Thymus (tissue), 14 donors: ENCODE measurements at places on chromosomes 13 and 19.

GRCh38 chr19:19181488-19181998 lies 10.4 kb downstream of the BORCS8 start:
- no peak for DNase-seq

DNA sequence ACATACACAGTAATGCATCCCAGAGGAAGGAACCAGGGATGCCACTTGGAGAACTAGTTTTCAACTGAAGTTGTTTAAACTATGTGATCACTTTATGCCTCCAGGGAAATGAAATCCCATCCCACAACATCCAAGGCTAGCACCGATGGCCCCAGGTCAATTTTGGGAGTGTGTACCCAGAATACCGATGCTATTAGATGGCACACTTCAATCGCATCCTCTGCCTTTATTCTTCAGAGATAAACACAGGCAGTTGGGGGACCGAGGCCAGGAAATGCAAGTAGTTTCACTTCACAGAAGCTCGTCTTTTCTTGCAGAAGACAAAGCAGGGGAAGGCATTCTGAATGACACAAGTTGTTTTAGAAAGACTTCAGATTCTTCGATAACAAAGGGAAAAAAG lies 13.8 kb downstream of the STK24 start:
- DNase-seq: no peak

GRCh38 chr19:12723641-12724426 lies at the start of gene TNPO2:
TNPO2 (minus strand) TSS chr19:12723932; CDS start chr19:12720977, 2,955 bp downstream.
- no peak for DNase-seq

- no peak for DNase-seq
Observed at GRCh38 chr19:9043524-9043923, 33.3 kb upstream of the MUC16 start.

DNA sequence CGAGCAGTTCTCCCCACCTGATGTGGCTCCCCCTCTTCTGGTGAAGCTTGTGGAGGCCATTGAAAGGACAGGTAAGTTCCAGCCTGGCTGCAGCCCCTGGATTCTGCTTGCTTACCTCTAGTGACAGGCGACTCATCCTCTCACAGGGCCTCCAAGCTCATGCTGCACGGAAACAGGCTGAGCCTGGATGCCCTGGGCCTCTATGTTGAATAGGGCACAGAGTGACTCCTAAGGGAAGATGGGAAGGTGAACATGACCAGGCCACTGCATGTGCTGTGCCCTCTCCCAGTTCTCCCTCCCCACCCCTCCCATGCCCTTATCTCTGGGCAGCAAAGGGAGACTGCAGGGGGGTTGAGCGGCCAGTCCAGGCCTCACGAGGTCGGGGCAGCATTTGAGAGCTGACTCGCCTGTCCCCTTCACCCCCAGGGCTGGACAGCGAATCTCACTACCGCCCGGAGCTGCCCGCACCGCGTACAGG lies 7.6 kb downstream of the PIK3R2 start:
- no peak for DNase-seq

GRCh38 chr19:21474671-21475181 lies 30.7 kb upstream of the ZNF429 start:
- DNase-seq: peak; percentile 71

GRCh38 chr13:77919246-77919920 lies 752 bp upstream of the EDNRB start:
- no peak for DNase-seq

GRCh38 chr13:108993346-108993745 lies 363.9 kb downstream of the MYO16 start:
- DNase-seq: no peak

- no peak for DNase-seq
Observed at GRCh38 chr13:27018344-27018861, 153.2 kb downstream of the USP12 start.

DNA sequence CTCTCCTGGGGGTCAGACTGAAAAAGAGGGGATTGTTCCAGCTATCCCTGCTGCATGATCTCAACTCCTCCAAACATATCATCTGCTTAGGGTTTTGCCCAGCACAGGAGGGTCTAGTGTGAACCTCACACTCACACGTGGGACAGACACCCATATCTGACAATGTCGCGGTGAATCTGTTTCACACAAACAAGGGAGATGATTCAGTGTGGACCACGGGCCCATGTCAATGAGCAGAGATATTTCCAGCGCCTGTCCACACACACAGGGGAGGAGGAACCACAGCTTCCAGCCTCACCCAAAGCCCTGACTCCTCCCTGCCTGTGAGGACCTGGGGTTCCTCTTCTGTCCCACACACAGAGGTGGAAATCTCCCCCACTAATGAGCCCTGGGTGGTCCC lies 29.6 kb upstream of the KIR3DL3 start:
- DNase-seq: no peak

- DNase-seq: no peak
Observed at GRCh38 chr13:107912745-107913144, 302.6 kb downstream of the LIG4 start.

- no peak for DNase-seq
Observed at GRCh38 chr19:14248578-14249011, 42.6 kb upstream of the ADGRL1 start.

- no peak for DNase-seq
Observed at GRCh38 chr19:12984683-12985048, 10.6 kb upstream of the NFIX start.
